ENCODE measurements at places on chromosomes 1 and 21.

- DNase-seq: no peak
Observed at GRCh38 chr1:50421768-50422674, 1.2 kb downstream of the DMRTA2 start.

DNA sequence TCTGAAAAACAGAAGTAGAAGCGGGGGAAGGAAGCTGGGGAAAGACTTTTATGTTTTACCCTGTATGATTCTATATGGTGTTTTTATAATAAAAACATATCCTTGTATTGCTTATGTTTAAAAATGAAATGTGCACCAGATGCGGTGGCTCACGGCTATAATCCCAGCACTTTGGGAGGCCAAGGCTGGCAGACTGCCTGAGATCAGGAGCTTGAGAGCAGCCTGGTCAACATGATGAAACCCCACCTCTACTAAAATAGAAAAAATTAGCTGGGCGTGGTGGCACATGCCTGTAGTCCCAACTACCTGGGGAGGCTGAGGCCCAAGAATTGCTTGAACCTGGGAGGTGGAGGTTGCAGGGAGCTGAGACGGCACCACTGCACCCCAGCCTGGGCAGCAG lies 155.4 kb downstream of the SMYD3 start:
- no peak for DNase-seq

DNA sequence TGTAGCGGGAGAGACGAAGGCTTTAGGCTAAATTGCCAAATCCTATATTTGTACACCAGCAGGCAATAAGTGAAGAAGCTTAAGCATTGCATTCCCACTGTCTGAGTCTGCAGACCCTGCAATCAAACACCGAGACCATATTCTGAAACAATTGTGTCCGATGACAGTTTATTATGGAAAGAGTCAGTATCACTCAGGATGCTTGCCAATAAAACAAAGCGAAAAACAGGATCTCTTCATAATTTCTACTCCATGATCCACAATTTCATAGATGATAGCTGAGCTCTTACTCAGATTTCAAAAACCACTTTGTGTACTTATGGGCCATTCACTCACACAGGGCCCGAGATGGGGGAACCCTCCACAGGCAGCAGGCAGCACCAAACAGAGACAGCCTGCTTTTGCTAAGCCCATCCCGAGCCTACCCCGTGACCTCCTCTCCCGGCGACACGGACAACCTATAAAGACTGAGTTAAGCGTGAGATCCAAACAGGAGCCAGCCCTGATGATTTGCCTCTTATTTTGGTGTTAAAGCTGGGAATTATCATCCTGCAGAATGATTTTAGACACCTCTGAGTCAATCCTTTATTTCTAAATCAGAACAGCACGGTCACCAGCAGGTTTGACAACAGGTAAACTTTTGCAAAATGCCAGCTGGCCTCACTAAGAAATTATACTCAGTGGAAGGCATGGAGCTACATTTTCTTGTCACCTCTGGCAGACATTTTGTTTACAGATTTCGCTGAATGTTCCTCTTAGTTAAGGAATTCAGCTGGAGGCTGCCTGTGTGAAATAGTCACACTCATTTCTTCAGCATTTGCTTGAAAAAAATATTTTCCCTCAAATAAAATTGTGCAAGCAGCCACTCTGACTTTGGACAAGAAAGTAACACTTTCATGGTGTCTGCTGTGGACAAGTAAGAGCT lies 212.4 kb downstream of the GPATCH2 start:
- DNase-seq: no peak

DNA sequence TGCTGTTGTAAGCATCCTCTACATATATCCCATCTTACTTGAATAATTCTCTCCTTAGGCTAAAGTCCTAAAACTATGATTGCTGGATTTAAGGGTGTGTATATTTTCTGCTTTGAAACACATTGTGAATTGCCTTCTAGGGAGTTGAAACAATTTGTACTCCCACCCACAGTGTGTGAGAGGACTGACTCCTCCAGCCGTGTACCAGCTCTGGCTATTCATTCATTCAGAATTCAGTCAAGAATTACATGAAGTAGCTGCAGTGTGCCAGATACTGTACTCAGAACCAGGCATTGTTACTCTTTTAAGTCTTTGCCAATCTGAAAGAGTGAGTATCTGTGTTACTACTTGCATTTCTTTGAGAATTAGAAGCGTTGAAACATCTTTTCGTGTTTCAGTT lies 135.0 kb downstream of the DHRS3 start:
- no peak for DNase-seq

GRCh38 chr1:182699393-182700350 lies 15.3 kb upstream of the RGS8 start:
- no peak for DNase-seq

- DNase-seq: peak; percentile 51
Observed at GRCh38 chr1:175338387-175339135, 146.0 kb upstream of the KIAA0040 start.

- no peak for DNase-seq
Observed at GRCh38 chr1:111236379-111236778, 8.9 kb downstream of the CHI3L2 start.

- no peak for DNase-seq
Observed at GRCh38 chr1:38045401-38046332, 926 bp downstream of the POU3F1 start.

GRCh38 chr21:36030581-36031189 lies 29.6 kb downstream of the SETD4 start:
- DNase-seq: no peak

DNA sequence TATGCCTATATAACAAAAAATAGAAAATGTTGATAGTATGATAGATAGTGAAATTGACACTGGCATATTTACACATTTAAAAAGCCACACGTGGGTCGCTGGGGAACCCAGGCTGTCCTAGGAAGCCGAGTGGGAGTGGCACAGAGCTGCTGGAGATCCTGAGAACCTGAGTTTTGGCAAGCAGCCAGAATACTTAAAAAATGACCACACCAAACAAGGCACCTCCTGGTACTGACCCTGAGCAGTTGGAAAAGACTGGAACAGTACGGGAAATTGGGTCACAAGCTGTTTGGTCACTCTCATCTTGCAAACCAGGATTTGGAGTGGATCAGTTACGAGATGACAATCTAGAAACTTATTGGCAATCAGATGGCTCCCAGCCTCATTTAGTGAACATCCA lies 111.5 kb downstream of the ZFYVE9 start:
- DNase-seq: no peak

DNA sequence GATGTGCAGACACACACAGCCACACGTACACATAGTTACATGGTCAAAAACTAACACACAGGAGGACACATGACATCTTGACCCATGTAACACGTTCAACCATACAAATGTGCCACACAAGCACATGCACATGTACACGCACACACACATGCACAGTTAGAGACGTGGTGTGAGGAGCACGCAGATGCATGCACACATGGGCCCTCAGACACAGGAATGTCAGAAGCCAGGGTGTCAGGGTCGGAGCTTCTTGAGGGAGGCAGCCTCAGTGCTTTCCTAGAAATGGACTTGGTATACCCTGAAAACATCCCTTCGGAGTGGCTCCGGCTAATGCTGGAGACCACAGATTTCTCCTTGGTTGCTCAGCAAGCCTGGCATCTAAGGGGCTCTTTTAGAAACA lies 114.3 kb downstream of the DMRTB1 start:
- no peak for DNase-seq

GRCh38 chr1:39266269-39266668 lies 61.8 kb downstream of the MACF1 start:
- DNase-seq: no peak

GRCh38 chr1:109298666-109299557 lies 7.9 kb downstream of the MYBPHL start:
- no peak for DNase-seq

DNA sequence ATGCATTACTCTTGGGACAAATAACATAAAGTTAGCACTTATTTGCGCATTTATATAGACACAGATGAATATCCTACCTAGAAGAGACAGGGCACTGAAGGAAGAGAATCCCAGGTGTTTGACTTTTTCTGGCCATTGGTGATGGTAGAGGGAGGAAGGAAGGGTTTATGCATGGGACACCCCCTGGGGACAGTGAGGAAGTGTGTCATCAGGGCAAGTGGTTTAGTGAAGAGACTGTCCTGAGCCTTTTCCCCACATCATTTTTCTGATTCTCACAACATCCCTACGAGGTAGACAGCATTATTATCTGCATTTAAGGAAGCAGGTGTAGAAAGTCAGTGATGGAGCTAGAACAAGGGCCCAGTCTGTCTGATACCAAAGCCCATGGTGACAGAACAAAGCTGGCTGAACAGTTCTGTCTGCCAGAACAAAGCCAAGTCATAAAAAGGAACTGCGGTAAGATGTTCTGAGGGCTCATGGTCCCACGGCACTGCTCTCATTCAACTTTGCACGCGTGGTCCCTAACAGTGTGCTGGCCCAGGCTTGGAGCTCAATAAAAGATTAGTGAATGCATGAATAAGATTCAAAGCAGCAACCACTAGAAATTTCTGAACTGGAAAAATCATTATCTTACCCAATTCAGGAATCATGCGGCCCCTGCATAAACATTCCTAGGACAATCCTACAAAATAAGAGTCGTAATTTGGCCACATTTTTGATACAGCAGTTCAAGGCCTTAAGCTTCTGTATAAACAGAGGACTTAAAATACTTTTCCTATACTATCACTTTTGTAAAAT lies 12.2 kb upstream of the CDC42BPA start:
- no peak for DNase-seq

DNA sequence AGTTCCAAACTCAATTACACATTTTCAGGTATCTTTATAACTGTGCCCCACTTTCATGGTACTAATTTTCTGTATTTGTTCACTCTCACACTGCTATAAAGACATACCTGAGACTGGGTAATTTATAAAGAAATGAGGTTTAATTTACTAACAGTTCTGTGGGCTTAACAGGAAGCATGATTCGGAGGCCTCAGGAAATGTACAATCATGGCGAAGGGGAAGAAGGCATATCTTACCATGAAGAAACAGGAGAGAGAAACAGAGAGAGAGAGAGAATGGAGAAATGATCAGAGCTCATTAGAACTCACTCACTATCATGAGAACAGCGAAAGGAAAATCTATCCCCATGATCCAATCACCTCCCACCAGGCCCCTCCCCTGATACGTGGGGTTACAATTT lies 874.1 kb upstream of the B3GALT2 start:
- DNase-seq: no peak

DNA sequence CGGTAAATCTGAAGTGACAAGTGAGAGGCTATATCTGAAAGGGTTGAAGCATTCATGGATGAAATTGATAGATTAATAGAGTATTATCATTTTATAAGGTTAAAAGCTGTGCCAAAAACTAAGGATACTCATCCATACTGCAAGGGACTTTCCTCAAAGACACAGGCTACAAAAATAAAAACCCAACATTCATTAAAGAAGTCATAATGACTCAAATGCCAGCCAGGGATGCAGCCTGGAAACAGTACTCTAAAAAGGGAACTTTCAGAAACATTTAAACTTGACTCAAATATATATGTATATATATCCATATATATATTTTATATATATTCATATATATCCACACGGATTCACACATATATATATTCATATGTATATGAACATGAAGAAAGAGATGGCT lies 1.1 kb upstream of the TIAM1 start:
- no peak for DNase-seq
